ENCODE measurements at places on chromosomes 3 and 15.

GRCh38 chr15:48494631-48495030 is 150.9 kb downstream of the FBN1 start:
- no peak for DNase-seq

- DNase-seq, result no peak
These were observed 357.4 kb upstream of the CDIN1 start for GRCh38 chr15:36221992-36222391.

GRCh38 chr3:15497964-15498363 is 23.5 kb downstream of the COLQ start:
- no peak for DNase-seq

GRCh38 chr3:157618075-157618760 is 115.0 kb upstream of the VEPH1 start:
- DNase-seq, result peak; percentile 18

GRCh38 chr3:116246406-116246980 is 198.8 kb downstream of the LSAMP start:
- no peak for DNase-seq

DNA sequence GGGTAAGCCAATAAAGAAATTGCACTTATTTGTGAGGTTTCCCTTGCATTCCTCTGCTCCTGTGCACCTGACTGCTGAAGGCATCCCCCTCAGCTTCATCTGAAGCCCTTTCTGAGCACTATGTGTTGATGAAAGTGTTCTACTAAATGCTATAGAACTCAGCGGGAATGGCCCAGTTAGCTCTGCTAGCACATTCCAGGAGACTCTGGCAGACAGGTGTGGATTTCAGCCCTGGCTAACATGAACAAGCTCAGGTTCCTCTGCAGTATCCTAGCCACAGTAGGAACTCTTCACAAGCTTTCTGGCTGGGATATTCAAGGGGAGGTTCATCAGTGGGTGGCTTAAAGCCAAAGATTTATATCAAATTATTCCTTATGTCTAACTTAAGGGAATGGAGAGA is 265.5 kb downstream of the RORA start:
- no peak for DNase-seq

- no peak for DNase-seq
These were observed 188.4 kb upstream of the PFN2 start for GRCh38 chr3:150158943-150159625.

DNA sequence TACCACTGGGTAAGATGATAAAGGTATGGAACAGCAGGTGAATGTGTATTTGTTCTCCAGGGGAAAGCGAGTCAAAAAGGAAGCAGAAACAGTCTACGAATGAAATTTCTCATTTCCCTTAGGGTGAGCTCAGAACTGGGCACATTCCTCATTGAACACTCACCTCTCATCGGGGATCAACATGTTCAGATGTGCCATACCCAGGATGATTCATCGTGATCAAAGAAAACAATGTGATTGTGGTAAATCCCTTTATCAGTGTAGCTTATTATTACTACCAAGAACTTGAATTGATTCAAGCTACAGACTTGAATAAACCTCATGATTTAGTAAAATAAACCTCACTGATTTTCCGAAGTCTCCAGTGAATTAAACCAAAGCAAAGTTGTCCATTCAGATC is 72.1 kb downstream of the GJD2 start:
- DNase-seq, result peak; percentile 8

- DNase-seq, result no peak
These were observed 537.8 kb downstream of the OTOL1 start for GRCh38 chr3:162034368-162034767.

DNA sequence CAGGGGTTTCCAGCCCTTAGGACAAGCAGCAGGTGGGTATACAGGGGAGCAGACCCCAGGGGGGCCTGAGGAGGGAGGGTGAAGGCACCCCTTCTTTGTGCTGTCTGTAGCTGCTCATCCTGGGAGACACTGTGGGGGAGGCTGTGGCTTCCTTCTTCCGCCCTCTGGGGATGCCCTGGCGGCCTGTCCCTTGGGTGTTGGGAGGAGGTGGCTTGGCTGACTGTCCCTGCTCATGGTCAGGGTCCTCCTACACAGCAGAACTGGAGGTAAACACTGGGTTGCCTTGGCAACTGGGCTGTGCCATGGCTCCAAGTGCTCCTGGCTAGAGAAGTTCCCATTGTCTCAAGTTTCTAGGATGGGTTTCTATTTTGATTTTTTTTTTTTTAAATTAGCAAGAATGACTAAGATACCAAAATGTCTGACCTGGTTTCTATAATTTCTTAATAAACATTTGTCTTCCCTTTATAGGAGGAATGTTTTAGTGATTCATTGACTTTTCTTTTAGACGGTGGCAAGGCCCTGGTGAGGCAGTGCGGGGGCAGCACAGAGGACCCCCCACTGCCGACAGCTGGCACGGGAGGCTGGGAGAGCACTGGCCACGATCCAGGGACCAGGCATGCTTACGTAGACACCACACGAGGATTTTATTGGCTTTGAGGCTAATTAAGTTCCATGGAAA is 12.4 kb downstream of the KLF13 start:
- DNase-seq, result peak; percentile 29

DNA sequence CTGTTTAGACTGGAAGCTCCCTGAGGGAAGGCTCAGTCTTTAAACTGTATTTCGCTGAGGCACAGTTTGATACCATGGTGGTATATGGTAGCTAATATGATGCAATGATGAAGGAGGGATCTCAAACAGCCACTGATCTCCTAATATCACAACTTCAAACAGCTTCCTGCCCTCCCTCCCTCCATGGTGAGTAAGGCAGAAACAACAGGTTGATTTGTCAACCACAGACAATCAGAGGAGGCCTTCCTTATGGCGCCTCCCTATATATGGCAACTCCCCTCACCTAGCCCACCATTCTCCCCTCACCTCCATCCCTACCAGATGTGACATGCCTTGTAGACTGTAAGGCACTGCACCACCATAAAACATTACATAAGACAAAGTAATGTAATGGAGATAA is 316.5 kb upstream of the ICE2 start:
- DNase-seq, result no peak
